ENCODE measurements at places on chromosomes 7 and 10.

- no peak for DNase-seq
These were observed 625 bp downstream of the GIMAP2 start for GRCh38 chr7:150686030-150686631.

- peak; percentile 41 for DNase-seq
These were observed 26.1 kb downstream of the IL15RA start for GRCh38 chr10:5951167-5951711.

DNA sequence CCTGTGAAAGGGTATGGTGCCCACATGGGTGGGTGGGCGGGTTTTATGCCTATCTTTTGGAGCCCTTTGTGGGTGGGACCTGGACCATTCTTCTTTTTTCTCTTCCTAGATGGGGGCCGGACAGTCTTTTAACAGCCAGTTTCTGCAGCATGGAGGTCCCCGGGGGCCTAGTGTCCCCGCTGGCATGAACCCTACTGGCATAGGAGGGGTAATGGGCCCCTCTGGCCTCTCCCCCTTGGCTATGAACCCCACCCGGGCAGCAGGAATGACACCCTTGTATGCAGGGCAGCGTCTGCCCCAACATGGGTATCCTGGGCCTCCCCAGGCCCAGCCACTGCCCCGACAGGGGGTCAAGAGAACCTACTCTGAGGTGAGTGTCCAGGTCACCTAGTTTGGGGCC is 9.1 kb downstream of the ZMIZ2 start:
- DNase-seq, result no peak

DNA sequence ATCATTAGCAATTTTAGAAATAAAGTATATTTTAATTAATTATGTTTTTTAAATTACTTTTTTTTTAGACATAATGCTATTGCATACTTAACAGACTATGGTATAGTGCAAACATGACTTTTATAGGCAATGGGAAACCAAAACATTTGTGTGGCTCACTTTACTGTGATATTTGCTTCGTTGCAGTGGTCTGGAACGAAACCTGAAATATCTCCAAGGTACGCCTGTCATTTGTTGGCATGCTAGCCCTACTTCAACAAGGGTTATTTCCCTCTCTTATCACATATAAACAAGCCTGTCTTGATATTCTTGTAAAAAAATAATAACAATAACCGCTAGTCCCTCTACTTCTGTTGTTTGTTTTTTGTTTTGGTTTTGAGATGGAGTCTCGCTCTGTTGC is 74.2 kb downstream of the TYW1B start:
- no peak for DNase-seq

DNA sequence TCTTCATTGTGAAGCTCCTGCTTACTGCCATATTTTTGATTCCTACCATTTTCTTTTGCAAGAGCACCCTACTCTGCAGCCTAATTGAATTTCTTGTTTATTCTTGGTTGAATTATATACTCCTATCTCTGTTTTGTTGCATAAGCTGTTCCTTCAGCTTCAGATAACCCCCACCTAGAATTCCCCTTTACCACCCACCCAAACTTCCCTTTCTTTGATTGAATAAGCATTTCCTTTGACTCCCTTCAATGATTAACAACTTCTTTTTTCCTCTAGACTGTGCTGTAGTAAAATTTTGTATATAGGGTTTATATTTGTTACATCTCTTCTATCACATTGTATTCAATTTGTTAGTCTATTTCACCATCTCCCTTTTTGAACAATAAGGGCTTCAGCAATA is 168.1 kb downstream of the GPR37 start:
- no peak for DNase-seq

DNA sequence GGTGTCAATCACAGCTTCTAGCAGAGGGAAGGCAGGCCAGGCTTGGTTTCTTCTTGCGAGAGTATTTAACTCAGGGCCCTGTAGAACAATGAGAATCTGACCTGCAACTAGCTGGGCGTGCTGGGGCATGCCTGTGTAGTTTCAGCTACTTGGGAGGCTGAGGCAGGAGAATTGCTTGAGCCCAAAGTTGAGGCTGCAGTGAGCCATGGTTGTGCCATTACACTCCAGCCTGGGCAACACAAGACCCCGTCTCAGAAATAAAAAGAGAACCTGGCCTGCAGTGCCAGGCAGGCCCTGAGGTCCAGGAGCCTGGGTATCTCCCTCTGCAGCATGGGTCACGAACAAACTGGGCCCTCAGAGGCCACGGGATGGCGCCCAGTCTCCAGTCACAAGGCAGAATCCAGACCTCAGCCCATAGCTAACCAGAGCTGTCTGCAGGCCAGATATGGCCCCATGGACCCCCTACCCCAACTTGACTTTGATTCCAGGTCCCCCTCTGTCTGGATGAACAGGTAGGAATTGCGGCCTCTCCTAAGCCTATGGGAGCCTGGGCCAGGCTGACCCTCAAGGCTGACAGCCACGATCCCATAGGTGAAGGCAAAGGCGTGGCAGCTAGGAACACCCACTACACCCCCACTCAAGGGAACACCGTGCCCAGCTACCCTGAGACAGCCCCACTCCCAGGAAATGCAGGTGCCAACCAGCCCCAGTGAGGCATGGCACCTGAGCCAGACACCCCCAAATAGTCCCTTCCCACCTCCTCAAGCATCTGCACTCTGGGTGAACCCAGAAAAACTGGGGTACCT is 102.7 kb upstream of the TNRC18 start:
- DNase-seq, result peak; percentile 32

GRCh38 chr10:22710139-22710745 is 4.1 kb downstream of the PIP4K2A start:
- peak; percentile 16 for DNase-seq

DNA sequence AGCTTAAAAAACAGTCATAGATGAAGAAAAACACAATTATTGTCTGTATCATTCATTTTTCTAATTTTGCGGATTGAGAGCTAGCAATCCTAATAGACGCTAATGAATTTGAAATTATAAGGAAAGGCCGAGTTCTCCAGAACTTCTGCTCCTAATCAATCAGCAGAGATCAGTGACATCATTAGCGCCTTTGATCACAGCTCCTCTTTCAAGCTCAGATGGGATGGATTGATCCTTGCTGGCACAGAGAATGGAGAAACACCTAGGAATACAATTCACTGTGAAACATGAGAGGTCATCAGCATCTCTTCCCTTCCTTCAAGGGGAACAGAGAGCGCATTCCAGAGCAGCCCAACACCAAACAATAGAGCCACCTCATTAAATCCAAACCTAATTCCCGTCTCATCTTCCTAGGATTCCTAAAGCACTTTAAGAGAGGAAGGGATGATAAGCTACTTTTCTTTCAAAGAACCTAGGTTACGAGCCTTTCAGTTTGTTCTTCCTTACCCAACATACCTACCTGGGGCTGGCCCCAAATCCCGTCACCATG is 24.4 kb downstream of the GLI3 start:
- no peak for DNase-seq

- DNase-seq, result peak; percentile 99
These were observed 17.7 kb downstream of the ADAM8 start for GRCh38 chr10:133258818-133259601.

GRCh38 chr10:14652067-14652466 is 122.6 kb downstream of the FAM107B start:
- no peak for DNase-seq

DNA sequence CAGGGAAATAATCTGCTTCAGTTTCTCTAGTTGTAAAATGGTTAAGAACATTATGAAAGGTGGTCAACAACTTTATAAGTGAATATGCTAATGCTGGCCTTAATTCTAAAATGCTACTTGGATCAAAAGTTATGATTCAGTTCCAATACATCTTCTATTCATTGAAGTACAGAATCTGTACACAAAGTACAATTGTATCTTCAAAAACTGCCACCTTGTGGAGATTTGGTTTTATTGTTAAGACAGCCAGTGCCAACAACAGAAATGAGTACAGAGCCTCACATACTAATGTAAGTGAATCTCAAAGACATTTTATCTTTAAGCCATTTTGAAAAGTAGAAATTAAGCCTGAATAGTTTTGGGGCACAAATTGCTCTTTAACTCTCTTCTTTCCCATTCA is 194.0 kb downstream of the CFTR start:
- peak; percentile 50 for DNase-seq

GRCh38 chr10:117257721-117258120 is 16.8 kb downstream of the SLC18A2 start:
- DNase-seq, result no peak

DNA sequence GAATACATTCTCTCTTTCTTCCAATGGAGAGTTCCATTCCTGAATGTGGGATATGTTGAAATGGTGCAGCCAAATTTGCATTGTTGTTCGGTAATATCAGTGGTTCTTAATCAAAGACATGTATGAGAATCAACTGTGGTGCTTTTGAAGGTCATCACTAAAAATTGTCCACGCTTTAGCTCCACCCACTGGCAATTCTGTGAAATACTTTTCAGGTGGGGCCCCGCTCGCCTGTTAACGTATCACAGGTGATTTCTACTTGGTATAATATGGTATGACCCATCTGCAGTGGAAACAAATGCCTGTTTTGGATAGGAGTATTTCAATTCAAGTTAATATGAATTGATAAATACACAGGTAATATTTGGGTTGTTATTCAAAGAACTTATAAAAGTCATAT is 178.4 kb downstream of the NSUN6 start:
- no peak for DNase-seq

DNA sequence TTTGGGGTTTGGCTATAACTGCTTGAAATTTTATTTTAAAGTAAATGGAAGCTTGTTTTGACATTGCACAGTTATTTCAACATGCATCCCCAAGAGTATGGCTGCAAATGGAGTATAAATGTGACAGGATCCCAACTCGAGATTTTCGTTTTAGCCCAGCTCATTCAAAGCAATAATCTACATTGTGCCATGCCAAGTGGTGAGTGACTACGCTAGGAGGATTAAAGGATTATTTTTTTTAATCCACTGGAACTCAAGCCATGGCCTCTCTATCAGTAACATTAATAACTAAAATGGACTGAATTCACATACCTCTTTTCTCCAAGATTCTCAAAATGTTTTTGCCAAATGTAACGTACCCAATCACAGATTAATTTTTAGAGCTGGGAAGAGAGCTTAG is 60.6 kb upstream of the AUTS2 start:
- DNase-seq, result no peak

DNA sequence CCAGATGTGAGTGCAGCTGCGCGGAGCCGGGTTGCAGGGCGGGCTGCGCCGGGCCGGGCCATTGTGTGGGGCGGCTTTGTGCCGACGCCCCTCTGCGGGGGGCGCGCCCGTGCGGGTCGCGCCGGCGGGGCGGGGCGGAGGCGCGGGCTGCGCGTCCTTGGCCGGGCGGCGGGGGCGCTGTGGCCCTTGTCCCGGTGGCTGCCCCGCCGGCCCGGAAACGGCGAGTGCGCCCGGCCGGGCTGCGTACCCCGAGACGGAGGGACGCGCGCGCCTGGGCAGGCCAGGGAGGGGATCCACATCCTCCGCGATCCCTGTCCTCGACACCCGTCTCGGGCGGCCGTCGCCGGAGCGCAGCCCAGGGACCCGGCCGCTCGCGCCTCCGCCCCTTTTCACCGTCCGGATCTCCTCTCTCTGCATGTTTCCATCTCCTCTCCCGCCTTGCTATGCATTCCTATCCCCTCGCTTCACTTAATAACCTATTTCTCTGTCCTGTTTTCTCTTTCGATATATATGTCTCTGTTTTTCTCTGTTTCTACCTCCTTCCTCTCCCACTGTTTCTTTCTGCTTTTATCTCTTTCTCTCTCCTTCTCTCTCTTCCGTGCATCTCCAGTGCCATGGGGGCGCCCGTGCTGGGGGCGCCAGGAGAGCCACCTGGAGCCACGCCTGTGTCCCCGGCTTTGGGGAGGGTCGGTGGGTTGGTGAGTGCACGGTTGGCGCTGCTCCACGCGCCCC is 765 bp downstream of the PFKFB3 start:
- peak; percentile 38 for DNase-seq

- DNase-seq, result no peak
These were observed 163.8 kb upstream of the KLF14 start for GRCh38 chr7:130897515-130898419.

GRCh38 chr7:129262324-129262723 is 37.5 kb downstream of the AHCYL2 start:
- DNase-seq, result no peak

DNA sequence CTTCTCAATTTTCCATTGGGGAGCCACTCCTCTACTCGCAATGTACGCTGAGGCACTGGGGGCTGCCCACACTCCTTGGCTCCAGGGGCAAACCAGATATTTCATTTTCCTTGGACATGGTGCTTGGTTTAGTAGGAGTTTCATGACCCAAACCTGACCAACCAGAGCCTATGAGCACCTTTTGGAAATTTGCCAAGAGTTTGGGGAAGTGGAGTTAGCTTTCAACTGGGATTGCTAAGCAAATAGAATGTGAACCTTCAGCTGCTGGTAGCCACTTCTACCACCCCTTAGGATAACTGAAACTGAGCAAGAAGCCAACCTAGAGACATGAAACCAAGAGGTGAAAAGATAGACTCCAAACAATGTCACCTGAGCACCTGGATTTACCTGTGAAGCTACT is 74.9 kb upstream of the COL13A1 start:
- no peak for DNase-seq

GRCh38 chr10:101745074-101745696 is 30.7 kb downstream of the FGF8 start:
- DNase-seq, result no peak

DNA sequence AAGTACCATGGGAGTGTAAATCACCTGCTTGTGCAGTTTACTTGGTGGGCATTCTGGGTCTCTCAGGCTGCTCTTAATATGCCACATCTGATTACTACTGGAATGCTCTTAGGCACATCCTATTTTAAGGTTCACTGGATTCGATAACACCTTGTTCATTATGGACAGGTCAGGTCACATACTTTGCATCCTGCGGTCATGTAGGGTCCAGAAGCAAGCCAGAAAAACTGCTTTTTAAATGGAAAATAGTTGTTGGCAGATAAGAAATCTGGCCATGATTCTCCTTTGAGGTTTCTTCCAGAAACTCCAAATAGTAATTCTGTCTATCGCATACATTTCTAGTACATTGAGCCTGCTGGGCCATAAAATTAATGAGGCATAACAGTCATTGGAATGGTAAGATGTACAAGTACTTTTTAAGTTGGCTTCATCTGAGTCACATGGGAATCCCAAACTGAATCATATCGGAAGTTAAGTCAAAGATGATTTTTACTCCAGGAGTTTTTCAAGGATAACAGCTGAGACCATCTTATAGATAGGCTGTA is 371.9 kb downstream of the LRRTM3 start:
- no peak for DNase-seq

GRCh38 chr7:3021825-3022224 is 21.8 kb downstream of the CARD11 start:
- DNase-seq, result no peak
